ENCODE measurements at places on chromosomes 12 and 14.

DNA sequence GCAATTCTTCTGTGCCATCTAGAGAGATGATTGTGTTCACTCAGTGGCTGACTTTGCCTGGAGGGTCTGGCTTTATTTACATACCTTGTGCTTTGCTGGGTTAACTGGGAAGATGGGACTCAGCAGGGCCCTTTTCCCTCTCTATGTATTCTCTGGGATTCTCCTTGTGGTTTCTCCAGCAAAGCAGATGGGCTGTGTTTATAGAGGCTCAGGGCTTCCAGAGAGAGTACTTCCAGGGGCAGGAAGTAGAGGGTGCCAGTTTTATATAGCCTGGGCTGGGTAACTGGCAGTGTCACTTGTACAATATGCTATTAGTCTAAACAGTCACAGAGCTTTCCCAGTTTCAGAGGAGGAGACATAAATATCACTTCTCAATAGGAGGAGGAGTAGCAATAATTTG is 509.9 kb downstream of the DIO2 start:
- no peak for DNase-seq

DNA sequence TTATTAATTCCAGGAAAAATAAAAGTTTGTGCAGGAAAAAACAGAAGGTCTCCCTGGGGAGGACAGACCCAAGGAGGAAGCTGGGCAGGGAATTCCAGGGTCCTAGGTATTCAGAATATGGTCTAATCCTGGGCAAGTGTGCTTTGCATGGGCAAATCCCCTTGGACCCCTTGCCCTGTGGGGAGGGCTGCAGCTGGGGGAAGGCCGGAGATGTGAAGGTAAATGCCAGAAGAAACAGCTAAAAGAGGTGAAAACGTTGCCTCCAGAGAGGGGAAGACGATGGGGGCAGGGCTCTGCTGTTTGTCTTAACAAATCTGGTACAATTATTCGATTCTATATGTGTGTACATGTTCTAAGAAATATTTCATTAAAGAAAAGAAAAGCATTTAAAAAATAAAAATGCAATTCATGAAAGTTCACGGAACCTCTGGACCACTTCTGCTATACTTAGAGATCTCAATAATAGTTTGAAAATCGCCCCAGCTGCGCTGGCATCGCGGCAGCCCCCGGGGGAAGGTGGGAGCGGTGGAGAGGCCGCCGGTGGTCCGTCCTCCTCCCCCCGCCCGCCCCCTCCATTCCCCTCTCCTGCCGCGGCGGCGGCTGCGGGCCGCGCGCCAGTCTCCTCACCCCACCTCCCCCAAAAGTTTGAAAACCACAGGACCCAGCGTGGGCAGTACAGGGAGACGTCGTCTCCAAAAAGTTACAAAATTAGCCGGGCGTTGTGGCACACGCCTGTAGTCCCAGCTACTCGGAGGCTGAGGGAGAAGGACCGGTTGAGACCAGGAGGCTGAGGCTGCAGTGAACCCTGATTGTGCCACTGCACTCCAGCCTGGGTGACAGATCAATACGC is 1.5 kb upstream of the PRPF40B start:
- no peak for DNase-seq

- DNase-seq, result no peak
These were observed at the start of gene ACSS3 for GRCh38 chr12:81077686-81078441. TSS of gene ACSS3 (plus strand) at chr12:81078079. CDS start at chr12:81078121, 42 bp downstream.

GRCh38 chr12:12663644-12664294 is 32.2 kb downstream of the GPR19 start:
- DNase-seq, result no peak

GRCh38 chr14:74807853-74808545 is 44.9 kb downstream of the YLPM1 start:
- DNase-seq, result no peak

DNA sequence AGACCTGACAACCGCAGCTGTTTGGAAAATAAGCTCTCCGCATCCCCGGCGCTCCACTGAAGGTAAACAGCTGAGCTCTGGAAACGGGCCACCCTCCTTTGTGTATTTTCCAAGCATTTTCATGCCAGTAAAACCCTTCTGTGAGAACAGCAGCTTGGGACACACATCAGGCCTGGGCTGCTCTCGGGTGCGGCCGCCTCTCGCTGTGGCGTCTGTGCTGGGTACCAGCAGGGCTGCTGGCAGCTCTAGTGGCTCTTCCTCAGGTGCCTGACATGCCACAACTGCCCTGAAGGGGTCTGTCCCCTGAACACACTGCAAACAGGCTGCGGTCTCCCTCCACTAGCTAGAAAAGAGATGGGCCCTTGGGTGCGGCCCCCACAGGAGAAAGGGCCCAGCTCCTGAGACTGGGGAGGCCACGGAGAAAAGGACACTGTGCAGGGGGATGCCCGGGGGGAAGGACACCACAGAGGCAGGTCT is 96.3 kb downstream of the ITPK1 start:
- no peak for DNase-seq

DNA sequence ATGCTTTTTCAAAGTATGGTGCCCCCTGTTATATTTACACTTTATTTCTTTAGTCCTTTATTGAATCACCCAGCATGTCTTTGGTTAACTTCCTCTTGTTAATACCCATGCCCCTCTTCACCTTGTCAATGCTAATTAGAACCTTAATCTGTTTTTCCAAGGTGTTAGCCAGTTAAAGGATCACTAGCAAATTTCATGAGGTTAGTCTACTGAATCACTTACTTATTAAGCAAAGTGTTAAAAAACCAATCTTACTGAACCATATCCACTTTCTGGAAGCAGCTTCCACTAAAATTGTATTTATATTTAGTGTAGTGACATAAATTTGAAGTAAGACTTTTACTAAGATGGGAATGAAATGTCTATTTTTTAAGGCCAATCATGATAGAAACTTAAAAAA is 27.9 kb downstream of the TAOK3 start:
- DNase-seq, result no peak

- no peak for DNase-seq
These were observed 295.7 kb downstream of the ADGRD1 start for GRCh38 chr12:131249246-131250027.

DNA sequence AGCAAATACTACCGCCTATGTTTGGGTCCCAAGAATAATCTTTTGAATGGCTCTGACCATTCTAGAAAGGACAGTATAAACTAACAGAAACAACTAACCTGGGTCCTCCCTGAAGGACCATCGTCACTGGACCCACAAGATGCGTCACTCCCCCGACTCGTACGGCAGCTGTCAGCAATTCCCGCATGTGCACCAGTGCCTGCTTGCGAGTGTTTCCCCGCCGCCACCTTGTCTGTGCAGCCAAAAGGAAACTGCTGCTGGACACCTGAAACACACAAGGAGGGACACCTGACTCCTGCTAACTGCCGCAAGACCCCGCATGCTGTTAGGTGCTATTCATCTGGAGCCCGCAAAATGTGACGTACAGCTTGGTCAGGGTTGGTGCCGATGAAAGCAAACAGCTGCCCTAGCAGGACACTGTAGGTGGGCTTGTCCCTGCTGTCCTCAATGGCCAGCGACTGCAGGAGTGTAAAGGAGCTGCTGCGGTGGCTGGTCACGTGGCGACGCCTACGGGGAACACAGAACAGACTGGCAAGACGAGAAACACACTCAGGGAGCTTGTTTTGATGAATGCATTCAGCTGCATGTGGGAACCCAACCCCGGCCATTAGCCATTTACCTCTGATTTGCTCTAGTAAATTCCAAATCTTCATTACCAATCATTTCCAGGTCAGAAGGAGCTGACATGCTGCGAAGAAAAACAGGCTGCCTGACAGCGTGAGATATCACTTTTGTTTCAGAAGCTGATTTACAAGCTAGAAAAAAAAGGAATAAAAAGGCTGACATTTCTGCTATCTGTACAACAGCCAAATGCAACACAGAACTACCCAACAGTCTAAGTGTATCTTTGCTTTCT is 118.1 kb downstream of the TRAFD1 start:
- no peak for DNase-seq

DNA sequence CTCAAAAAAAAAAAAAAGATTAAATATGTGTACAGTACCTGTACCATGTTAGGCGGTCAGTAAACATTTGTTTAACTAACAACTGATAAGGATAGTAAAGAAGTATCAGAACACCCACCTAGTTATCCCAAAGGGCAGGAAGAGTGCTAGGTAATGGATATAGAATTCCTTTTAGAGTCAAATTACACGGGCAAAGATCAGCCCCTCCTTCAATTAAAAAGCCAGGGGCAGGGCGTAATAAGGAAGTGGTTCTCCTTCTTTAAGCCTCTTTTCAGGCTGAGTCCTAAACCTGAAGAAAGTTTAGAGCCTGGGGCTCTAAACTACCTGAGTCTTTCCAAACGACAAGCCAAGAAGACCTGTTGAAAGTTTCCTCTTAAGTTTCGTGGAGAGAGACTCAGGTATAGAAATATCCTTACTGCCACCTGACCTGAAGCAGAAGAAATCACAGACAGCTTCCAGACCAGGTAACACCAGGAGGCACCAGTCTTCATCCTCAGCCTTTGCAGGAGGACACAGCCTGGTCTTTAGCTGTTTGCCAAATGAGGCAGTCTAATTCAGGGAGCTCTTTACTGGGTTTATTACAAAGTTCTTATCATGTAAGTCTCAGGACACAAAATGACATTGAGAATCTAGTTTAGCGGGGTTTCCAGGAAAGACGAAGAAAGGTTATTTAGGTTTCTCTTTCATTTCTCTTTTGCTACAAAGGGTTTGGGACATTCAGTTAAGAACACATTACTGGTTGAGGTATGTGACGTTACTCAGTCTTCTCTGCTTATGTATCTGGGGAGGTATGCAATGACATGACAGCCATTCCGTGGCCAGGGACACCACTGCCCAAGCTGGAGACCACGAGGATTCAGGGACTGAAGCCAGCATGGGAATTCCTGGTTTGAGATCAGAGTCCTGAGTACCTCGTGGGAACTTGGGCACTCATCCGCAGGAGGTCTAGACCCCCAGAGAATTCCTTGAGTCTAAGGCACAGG is at the start of gene BCL2L14:
Gene BCL2L14 (plus strand): TSS at position 266 of the 983 bp plus-strand sequence. CDS start 8,367 bp downstream, outside the sequence.
- DNase-seq, result no peak

DNA sequence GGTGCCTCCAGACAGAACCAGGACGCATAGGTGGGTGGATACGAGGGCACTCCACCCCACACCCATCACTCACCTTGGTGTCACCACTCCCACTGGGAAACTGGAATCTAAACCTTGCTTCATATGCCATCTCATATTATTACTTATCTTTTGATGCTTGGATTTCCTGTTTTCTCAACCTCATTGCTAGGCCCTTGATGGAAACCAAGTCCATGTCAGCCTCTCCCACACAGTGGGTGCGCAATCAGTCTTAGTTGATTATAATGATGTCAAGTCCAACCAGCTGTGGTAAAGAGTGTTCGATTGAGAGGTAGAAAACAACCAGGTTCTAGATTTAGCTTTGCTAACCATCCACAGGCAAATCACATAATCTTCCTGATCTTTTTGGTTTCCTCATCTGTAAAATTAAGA is 584 bp upstream of the DDHD1 start:
- peak; percentile 4 for DNase-seq

DNA sequence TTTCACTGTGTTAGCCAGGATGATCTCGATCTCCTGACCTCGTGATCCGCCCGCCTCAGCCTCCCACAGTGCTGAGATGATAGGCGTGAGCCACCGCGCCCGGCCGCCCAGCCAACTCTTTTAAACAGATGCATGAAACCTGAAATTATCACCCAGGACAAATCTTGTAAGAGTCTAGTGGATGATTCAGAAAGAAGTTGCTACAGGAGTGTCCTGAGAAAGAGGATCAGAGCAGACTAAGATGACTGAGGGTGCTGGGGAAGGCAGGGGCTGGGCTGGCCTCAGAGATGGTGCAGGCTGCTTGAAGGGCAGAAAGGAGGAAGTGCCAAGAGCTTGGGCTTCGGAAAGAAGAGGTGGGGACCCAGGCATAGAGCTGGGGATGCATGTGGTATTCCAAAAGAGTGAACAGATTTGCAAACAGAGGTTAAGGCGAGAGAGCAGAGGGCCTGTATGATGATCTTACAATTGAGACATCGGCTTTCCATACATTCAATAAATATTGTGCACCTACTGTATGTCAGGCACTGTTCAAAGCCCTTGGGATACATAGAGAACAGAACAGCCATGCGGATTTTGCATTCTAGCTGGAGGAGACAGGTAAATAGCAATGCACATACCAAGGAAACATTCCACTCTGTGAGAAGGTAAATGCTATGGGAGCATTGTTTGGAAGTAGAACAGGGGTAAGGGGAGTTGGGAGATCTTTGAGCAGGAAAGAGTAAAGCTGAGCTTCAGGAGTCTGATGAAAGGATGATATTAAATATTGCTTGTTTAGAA is 7.4 kb upstream of the CD9 start:
- no peak for DNase-seq

GRCh38 chr12:132689227-132689626 is 1.8 kb downstream of the PXMP2 start:
- no peak for DNase-seq

DNA sequence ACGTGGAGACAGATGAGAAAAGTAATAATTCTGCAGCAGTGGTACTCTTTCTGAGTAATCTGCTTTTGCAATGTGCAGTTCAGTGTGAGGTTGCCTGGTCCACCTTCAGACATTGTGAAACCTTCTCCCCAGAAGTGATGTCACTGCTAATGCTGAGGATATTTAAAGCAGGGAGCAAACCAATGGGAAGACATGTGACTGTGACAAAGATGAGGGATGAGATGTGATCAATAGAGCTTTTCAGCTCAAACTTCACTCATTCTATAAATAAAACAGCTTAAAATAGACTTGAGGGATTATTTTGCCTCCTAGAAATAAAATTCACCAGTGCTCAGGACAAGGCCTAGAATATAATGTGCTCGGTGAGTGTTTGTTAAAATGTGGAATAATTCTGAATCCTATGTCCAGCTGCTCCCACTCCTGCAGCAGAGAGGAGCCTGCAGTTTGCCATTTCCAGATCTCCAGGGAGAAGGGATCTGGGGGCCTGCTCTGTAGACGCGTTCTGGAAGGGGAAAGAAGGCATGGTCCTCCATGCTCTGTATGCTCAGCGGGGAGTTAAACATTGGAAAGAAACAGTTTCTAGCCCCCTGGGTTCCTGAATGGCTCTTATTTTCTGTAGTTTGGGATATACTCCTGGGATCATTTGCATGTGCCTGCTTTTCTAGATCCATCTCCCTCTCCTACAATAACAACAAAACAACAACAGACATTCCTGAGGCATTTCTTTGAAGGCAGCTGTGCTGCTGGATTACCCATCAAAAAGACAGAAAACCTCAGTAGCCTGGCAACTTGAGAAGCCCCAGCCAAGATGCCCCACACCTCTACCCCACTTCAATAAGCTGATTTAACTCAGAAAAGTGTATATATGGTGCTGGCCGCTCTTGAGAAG is 8.9 kb downstream of the SLC7A8 start:
- no peak for DNase-seq

GRCh38 chr14:69763761-69764510 is 3.0 kb upstream of the SRSF5 start:
- no peak for DNase-seq

DNA sequence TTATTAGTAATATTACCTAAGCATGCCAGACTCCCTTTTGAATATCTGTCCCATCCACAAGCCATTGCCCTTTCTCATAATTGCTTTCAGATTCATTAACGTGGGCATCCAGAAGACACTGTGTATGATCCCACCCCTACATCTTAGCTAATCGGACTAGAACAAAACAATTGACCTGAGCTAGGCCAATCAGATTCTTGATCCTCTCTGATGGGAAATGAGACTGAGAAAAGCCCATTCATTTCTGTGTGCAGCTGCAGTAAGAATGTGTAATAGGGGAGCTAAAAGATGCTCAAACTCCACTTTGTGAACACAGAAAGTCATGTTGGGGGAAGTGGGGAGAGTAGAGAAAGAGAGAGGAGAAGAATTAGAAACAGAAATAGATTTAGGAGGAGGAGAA is 281.7 kb upstream of the G2E3 start:
- DNase-seq, result no peak

GRCh38 chr12:27534060-27534764 is 10.2 kb downstream of the PPFIBP1 start:
- DNase-seq, result no peak

GRCh38 chr12:81450920-81451739 is 308.0 kb downstream of the PPFIA2 start:
- no peak for DNase-seq
